ENCODE measurements at places on chromosomes 6 and 20. TPM values are rescaled to one million over a fixed set of nuclear protein-coding genes. Genes with fewer than 3 reads are reported as not detected.

Gene PTCRA
- 1.5 TPM for total RNA-seq

Gene MUCL3
- total RNA-seq, result not detected

Gene CST5
- not detected for total RNA-seq

Gene WFDC5
- not detected for total RNA-seq

Gene LY86
- 5.9 TPM for total RNA-seq

Gene GSTA2
- not detected for total RNA-seq

Gene TGM2
- total RNA-seq, result 17.0 TPM

Data from subcutaneous adipose tissue (tissue), 4 donors.